ENCODE measurements at places on chromosomes 13 and 19.

DNA sequence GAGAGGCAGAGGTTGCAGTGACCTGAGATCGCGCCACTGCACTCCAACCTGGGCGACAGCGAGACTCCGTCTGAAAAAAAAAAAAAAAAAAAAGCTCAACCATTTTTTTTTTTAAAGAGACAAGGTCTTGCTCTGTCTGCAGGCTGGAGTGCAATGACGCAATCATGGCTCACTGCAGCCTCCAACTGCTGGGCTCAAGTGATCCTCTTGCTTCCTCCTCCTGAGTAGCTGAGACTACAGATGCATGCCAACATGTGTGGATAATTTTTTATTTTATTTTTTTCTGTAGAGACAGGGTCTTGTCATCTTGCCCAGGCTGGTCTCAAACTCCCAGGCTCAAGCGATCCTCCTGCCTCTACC lies 10.3 kb downstream of the EHD2 start:
- peak; percentile 48 for DNase-seq

- no peak for DNase-seq
These were observed 60.9 kb downstream of the THSD1 start for GRCh38 chr13:52345048-52345447.

DNA sequence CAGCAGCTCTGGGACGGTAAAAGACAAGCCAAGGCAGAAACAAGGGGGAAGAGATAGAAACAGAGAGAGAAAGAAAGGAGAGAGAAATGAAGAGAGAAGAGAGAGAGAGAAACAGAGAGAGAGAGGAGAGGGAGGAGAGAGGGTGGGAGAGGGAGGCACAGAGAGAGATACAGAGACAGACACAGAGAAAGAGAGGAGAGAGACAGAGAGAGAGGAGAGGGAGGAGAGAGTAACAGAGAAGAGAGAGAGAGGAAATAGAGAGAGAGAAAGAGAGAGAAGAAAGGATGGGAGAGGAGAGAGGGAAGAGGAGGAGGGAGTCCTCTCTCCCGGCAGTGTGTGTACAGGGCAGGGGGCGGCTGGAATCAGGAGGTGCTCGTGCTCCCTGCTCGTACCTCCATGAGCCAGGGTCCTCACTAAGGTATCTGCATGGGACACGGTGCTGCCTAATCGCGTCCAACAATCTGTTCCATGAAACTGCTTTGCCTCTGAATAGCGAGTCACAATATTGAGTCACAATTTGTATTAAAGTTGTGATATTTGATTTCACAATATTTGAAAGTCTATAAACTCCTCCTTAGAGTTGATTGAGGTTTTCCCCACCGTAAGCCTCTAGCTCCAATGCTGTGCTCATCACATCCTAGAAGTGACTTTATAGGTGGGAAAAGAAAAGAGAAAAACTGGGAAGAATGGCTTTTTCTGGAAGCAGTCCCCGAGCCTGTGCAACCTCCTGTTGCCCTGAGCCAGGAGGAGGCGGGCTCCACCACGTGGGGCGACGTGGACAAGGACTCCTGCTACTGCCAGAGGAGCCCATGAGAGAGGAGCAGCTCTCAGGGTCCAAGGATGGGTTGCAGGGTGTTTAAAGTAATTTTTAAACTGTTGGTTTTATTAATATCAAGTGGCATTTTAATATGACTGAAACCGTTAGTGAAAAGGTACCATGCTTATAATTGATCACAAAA lies 81.7 kb upstream of the ARHGEF7 start:
- no peak for DNase-seq

- DNase-seq, result no peak
These were observed 56.2 kb downstream of the LACC1 start for GRCh38 chr13:43935878-43936277.

GRCh38 chr13:25910991-25911419 lies 140.8 kb downstream of the SHISA2 start:
- no peak for DNase-seq
